Naive thymus-derived CD8-positive, alpha-beta T cell (primary cell): ENCODE measurements at places on chromosomes 2 and 18.

GRCh38 chr2:38147333-38148121 lies 71.6 kb upstream of the CYP1B1 start:
- no peak for DNase-seq

DNA sequence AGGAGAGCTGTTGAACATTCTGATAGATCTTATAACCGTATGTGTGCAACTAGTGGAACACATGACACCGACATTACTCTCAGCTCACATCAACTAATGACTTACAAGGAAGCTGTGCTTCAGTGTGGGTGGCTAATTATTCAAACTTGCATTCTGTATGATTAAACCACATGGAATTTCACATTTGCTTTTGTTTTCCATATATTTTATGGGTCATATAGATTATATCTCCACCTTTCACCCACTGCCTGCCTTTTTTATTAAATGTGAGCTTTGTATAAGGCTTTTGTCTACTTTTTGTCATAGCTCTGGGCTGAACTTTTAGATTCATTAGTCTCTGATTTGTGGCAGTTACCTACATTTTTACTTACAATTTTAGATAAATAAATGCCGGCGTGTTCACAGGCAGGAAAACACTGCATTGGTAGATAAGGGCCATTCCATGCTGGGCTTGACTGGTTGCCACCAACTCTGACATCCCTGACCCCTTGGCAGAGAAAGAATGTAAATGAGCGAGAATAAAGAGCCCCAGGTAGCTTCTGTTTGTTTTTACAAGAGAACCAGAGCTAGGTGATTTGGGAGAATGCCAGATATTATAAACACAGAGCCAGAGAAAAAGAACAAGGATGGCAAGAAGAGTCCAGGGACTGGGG lies 35.7 kb downstream of the LYPD6 start:
- DNase-seq: no peak

GRCh38 chr2:126781806-126782205 lies 116.9 kb upstream of the TEX51 start:
- DNase-seq: no peak

DNA sequence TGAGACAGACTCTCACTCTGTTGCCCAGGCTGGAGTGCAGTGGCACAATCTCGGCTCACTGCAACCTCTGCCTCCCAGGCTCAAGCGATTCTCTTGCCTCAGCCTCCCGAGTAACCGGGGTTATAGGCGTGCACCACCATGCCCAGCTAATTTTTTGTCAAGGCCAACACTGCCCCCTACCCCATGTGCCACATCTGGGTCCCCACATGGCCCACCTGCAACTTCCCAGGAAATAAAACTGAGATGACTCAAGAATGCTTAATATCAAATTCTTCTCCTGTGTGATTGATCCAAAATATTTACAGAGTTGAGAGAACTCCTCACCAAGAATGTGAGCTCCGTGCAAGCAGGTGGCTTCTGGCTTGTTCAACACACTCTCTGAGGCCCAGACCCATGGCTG lies 9.1 kb downstream of the AP1S3 start:
- no peak for DNase-seq

DNA sequence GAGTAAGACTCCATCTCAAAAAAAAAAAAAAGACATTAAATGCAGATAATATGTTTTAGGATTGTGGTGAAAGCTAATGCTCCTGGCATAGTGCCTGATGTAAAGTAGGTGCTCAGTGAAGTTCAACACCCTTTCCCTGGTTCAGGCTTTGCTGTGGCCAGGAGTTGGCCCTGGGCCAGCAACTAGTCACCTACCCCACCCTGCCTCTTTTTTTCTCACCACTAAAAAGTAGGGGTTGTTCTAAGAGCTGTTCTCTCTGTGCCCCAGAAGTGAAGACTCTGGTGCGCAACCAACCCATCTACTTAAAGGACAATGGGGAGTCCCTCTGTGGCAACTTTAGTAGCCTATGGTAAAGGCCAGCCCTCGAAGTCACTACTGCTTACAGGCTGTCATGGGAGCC lies 75.9 kb downstream of the DNMT3A start:
- DNase-seq: peak; percentile 74

DNA sequence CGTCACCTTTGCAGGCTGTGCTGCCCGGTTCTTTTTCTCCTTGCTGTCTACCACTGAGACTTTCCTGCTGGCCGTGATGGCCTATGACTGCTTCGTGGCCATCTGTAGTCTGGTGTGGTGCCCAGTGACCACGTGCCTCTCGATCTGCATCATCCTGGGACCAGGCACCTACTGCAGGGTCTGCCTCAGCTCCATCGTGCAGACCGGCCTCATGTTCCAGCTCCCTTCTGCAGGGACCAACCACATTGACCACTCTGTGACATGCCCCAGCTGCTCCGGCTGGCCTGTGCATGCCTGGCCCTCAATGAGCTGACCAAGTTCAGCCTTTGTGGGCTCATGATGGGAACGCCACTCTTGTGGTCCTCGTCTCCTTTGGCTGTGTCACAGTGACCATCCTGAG lies 26.7 kb downstream of the COPS9 start:
- DNase-seq: no peak

DNA sequence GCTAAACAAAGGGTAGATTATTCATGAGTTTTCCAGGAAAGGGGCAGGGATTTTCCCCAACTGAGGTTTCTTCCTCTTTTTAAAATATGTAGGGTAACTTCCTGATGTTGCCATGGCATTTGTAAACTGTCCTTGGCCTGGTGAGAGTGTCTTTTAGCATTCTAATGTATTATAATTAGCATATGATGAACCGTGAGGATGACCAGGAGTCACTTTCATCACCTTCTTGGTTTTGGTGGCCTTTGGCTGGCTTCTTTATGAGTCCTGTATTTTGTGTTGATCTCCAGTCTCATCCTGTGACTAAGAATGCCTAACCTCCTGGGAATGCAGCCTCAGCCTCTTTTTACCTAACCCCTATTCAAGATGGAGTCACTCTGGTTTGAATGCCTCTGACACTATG lies 391.0 kb upstream of the LINC00305 start:
- DNase-seq: no peak

DNA sequence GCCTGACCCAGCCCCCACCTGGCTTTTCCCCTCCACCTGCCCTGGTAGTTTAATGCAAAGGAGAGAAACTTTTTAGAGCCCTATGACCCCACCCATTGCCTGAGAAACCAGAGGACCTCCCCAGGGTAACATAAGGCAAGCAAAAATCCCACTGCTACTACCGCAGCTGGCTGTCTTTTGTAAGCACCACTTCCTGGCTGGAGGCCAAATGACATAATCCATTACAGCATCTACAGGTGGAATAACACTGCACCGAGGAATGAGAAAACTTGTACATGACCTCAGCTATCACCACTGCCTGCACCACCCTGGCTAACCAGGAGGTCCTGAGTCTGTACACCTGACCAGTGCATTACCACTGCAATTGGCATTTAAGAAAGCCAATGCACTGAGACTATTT lies 149.6 kb upstream of the GALNT5 start:
- DNase-seq: no peak

GRCh38 chr2:30266051-30266621 lies 34.8 kb downstream of the LBH start:
- peak; percentile 51 for DNase-seq

DNA sequence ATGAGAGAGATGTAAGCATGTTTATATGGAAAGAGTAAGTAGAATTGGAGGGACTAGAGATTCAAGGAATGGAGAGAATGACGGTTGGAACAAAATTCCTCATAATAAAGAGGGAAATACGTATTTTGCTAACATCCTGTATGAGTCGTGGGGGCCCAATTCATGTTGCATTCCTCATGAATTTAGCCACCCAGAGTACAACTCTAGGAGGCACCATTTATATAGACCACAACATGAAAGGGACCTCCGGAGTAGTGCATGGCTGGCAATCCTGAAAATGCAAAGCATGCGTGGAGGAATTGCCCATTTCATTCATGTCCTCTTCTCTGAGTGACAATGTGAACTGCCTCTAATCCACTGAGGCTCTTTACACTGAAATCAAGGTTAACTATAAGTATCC lies 168.2 kb downstream of the ZEB2 start:
- DNase-seq: no peak

GRCh38 chr2:96656540-96656939 lies 14.0 kb downstream of the FER1L5 start:
- DNase-seq: no peak

DNA sequence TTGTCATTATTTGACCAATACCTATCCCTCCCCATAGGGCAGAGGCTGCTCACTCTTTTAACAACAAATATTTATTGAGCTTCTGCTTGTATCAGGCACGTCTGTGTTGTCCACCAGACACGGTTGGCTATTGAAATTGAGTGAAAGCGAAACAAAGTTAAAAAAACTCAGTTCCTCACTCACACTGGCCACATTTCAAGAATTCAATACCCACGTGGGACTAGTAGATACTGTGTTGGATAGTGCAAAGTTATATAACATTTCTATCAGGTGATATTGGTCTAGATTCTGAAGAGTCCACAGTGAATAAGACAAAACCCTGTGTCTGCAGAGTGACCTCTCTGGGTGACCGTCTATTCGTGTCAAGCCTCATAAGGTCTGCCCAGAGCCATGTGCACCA lies 43.9 kb upstream of the GALR1 start:
- no peak for DNase-seq

DNA sequence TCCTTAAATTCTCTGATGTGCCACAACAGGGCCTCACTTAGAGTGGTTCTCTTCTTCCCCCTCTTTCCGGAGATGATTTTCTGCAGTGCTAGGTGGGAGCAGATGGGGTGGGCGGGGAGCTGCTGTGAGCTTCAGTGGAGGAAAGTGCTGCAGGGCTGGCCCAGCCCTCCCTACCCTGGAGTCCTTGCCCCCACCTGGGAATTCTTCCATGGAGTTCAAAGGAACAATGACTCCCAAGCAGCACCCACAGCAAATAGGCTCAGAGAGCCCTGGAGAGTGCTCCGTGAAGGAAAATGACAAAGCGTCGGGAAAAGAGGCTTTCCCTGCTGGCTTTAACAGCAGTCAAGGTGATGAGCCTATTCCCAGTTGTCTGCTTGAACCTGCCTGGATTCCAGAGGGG lies 28.8 kb downstream of the LOXHD1 start:
- no peak for DNase-seq

- DNase-seq: no peak
These were observed 48.9 kb downstream of the LAMA3 start for GRCh38 chr18:23738151-23738550.

DNA sequence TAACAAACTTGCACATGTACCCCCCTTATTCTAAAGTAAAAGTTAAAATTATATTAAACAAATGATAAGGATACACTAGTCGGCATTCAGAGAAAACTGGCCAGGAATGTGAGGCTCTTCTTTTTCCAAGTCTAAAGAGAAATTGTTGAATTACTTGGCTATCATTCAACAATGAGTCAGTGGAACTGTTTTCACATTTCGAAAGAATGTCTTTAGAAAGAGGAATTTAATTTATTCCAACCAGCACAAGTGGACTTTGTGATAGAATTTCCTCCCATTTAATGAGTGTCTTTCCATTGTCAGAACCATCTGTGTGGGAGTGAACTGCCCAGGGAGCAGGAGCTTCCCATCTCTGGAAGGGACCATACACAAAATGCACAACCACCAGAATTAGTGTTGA lies 792.2 kb downstream of the EPHA4 start:
- no peak for DNase-seq

DNA sequence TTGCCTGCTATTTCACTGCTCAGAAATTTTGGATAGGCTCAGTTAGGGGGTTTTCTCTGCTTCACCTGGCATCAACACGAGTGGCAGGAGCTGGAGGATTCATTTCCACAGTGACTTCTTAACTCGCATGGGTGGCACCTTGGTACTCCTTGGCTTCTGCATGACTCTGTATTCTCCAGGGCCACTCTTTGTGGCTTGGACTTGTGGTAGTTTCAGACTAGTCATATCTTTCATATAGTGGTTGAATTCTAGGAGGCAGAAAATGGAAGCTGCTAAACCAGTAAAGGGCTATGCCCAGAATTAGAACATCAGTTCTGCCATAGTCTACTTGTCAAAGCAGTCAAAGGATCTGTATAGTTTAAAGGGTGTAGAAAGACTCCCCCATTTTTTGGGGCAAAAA lies 6.8 kb downstream of the MAIP1 start:
- DNase-seq: no peak

GRCh38 chr18:60534538-60534937 lies 162.0 kb upstream of the MC4R start:
- DNase-seq: no peak

DNA sequence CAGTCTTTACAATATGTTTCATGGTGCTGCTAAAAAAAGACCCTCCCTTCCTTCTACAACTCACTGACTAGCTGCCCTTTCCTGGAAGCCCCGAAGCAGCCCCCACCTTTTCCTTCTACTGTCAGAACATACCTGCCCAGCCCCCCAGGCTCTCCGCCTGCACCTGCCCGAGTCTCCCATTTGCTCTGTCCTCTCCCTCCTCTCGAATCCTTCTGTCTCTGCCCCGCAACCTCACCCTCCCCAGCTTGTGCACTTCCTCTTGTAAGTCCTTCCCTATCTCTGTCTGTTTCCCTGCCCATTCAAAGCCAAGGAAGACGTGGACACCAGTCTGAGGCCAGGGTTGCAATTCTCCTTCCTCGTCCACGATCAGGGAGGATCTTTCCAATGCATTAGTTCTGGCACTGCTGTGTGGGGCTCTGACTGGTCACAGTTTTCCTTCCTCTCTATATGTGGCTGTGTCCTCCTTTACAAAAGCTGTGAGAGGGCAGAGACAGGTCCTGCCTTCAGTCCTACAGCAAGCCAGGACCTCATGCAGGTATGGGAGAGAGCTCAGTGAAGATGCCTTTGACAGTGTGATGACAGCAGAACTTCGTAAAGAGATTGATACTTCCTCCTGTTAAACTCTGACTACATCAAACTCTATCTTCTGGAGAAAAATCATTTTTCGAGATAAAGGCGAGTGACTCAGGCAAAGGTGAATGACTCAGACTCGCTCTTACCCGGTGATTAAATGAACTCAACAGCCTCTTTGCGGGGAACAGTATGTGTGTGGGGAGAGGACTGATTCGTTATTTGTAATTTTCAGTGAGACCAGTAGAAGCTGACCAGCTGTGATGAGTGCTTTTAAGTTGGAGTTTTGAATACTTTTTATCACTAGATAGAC lies 14.2 kb downstream of the TNFRSF11A start:
- no peak for DNase-seq

GRCh38 chr2:17821080-17821479 lies 4.8 kb downstream of the MSGN1 start:
- DNase-seq: no peak

- DNase-seq: no peak
These were observed 45.9 kb downstream of the ITPRID2 start for GRCh38 chr2:181937473-181937872.

- no peak for DNase-seq
These were observed 36.1 kb downstream of the RRM2 start for GRCh38 chr2:10158681-10159080.

DNA sequence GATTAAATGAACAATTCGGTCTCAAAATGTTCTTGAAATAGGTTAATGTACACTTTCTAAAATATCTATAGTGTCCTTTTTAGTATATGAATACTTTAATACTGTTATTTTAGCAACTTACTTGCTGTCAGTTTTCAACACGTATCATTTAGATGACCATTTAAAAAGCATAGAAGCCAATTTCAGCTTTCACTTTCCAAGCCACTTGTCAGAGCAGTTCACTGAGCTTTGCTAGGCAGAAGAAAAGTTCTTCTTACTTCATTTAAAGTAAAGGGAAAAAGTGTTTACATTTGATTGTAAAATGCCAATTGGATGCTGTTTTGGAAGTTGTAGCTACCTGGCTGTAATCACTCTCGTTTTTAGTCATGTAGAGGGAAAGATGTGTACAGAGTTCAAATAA lies 126.0 kb downstream of the KCNH7 start:
- no peak for DNase-seq
